ENCODE measurements at places on chromosomes 2 and 18.
A peak's percentile ranks its signal among the peaks of the same experiment; 100 is the strongest.

- no peak for DNase-seq
These were observed 161.6 kb upstream of the CCDC68 start for GRCh38 chr18:55120896-55121295.

GRCh38 chr18:4842287-4842686, 354.8 kb downstream of the AKAIN1 start:
- DNase-seq = no peak

GRCh38 chr2:46915281-46915810, at the start of gene MCFD2:
Gene MCFD2, minus strand, starts transcription at chr2:46915806. Its CDS starts 6,635 bp downstream, at chr2:46909171.
- no peak for DNase-seq

- DNase-seq = no peak
These were observed 72.2 kb downstream of the HNMT start for GRCh38 chr2:138036522-138036921.

GRCh38 chr2:169961911-169962310, 134.7 kb downstream of the UBR3 start:
- DNase-seq = peak; percentile 37

DNA sequence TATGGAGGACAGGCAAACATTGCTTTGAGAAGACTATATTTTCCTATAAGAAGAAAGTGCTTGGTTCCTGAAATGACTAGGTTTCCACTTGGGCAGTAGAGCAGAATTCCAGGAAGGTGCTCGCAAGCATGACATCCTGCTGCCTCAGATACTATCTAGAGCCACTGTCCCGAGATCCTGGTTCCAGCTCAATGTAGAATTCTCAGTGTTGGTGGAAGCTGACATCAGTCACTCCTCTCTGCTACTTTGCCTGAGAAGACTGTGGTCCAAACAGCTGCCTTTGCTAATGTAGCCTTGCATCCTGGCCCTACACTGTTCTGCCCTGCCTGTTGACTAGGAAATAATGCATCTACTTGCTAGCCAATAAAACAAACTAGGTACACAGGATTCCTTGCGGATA, 50.0 kb upstream of the ITGA6 start:
- no peak for DNase-seq

GRCh38 chr2:144004742-144005141, 515.2 kb downstream of the ZEB2 start:
- no peak for DNase-seq

GRCh38 chr2:140454717-140455116, 1674.5 kb upstream of the NXPH2 start:
- peak; percentile 79 for DNase-seq

- DNase-seq = no peak
These were observed 11.9 kb downstream of the ADRA2B start for GRCh38 chr2:96104487-96104861.

GRCh38 chr18:11996190-11996754, 15.0 kb downstream of the IMPA2 start:
- no peak for DNase-seq

DNA sequence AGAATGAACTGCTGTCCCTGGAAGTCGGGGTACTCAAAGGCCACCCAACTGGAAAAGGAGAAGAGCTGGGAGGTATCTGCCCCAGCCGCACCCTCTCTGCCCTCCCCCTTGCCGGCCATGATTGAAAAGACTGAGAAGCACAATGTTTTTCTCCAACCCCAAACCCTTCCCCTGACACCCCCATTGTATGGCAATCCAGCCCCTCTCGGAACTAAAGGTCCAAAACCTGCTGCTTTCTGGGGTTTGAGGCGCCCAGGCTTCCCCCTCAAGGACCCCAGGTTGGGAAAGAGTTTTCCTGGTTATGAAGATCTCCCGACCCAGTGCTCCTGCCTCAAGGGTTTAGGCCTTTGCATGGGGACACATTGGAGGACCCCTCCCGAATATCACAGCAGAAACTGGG, 1.0 kb downstream of the CRYBA2 start:
- DNase-seq = no peak

- DNase-seq = no peak
These were observed 43.0 kb upstream of the PID1 start for GRCh38 chr2:229314117-229314516.

Data from fibroblast of skin of scalp (primary cell).